ENCODE measurements at places on chromosomes 2 and 18.

GRCh38 chr18:68840554-68841263, 42.8 kb downstream of the CCDC102B start:
- no peak for DNase-seq

- no peak for DNase-seq
Measured at GRCh38 chr2:145156199-145156598, 636.3 kb upstream of the ZEB2 start.

DNA sequence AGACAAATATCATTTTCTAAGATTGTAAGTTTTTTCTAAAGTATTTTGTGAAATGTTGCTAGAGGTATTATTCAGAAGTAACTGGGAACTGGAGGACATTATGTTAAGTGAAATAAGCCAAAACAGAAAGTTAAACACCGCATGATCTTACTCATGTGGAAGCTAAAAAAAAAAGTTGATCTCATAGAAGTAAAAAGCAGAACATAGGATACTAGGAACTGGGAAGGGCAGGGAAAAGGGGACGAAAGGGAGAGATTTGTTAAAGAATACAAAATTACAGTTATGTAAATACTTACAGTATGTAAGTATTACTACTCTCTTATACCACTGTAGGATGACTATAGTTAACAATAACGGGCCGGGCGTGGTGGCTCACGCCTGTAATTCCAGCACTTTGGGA, 46.7 kb upstream of the CDKL4 start:
- no peak for DNase-seq

- no peak for DNase-seq
Measured at GRCh38 chr2:31563273-31563839, 17.4 kb downstream of the SRD5A2 start.

All from stimulated activated CD4-positive, alpha-beta T cell treated with anti-CD3 and anti-CD28 coated beads, Interleukin-4, amount 100 ng/mL, for 24 hours (primary cell).